Effector memory CD8-positive, alpha-beta T cell (primary cell): ENCODE measurements at places on chromosomes 2 and 18.

DNA sequence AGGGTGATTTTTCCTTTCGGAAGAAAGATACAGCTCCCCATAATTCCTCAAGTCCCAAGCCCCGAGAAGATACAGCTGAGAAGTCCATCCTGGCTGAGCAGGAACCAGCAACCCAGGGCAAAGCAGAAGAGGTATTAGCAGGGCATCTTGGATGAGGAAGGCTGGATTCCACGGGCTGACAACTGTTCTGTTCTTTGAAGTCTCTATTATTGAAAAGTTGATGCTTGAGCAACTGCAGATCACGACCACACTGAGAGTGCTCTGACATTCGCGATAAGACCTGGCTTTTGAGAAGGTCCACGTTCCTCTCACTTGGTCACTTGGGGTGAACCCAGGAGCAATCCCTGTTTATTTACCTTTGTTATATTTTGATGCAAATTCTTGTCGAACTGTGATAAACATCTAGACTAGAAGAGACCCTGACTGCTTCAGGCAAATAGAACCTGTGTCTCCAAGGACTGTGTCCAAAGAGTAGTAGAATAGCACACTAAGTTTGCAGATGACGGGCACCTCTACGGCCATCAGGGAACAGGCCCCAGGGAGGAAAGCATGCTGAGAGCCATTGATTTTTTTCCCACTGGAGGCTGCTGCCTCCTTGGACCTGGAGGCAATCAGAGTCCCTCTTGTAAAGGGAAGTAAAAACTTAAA, 133.1 kb downstream of the ARL4C start:
- no peak for DNase-seq

- DNase-seq = no peak
These were observed 560.2 kb upstream of the LRATD1 start for GRCh38 chr2:14072338-14072737.

DNA sequence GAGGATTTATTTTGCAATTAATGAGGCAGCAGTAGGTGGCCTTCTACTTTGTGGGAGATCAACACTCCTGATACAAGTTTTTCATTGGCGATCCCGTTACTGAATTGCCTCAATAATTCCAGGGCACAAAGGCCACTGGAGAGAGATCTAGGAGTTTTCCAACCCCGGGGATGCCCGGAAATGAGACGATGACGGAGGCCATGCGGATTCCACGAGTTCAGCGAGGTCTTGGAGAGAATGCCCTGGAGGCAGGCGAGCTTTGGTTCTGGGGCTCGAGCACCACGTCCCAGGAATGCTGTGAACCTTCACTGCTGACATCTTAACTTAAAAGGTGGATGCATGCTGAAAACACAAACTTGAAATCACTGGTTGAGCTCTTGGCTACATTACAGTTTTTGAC, 74.2 kb downstream of the LDLRAD4 start:
- no peak for DNase-seq

DNA sequence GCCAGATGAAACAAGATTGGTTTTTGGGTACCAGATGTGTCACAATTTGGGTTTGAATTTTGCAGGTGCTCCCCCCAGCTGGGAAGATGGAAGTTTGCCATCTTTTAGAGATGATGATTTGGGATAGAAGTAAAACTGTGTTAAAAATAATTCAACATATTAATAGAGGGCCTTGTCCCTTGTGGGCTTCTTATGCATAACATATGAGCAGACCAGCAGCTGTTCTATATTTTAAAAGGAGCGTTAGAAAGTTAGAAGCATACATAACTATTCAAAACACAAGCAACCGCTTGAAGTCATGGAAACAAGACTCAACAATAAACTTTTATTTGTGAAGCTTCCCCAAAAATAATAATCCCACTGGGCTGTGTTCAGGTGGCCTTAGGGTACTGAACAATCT, 62.8 kb downstream of the EFEMP1 start:
- no peak for DNase-seq

DNA sequence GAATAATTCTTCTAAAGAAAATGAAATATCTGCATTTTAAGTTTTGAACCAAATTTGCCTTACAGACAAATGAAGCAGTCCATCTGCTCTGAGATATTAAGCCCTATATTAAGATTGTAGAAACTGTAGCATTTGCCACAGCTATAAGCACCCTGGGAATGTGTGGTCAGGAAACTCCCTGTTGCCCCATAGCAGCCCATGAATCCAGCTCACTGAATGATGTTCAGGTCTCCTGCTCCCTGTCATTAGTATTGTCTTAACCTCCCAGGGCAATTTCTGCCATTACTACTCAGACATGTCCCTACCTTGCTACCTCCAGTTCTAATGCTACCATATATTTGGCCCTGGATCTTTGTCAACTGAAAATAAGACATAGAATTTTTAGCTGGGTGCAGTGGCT, 41.1 kb downstream of the CDK15 start:
- no peak for DNase-seq

GRCh38 chr2:73451263-73451972, 65.8 kb downstream of the ALMS1 start:
- no peak for DNase-seq

- DNase-seq = no peak
These were observed 256.0 kb downstream of the KIAA1328 start for GRCh38 chr18:37084912-37085311.

GRCh38 chr2:64808092-64808491, 154.4 kb upstream of the SERTAD2 start:
- DNase-seq = no peak

- DNase-seq = no peak
These were observed 24.6 kb downstream of the NRP2 start for GRCh38 chr2:205706769-205707381.

DNA sequence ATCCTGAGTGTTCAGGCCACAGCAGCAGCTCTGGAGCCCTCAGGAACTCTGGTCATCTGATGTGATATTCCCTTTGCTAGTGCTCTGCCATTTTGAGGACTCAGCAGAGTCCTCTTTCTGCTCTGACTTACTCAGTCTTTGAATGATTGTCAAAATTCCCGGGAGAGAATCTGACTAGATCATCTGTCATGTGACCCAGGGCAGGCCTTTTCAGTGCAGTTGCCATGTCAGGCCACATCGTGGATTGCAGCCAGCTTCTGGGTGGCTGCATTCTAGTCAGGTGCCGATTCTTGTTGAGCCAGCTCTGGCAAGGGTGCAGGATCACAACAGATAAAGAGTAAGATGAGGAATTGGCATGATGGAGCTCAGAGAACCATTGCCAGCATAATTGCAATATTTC, 795.6 kb downstream of the CPS1 start:
- DNase-seq = no peak

DNA sequence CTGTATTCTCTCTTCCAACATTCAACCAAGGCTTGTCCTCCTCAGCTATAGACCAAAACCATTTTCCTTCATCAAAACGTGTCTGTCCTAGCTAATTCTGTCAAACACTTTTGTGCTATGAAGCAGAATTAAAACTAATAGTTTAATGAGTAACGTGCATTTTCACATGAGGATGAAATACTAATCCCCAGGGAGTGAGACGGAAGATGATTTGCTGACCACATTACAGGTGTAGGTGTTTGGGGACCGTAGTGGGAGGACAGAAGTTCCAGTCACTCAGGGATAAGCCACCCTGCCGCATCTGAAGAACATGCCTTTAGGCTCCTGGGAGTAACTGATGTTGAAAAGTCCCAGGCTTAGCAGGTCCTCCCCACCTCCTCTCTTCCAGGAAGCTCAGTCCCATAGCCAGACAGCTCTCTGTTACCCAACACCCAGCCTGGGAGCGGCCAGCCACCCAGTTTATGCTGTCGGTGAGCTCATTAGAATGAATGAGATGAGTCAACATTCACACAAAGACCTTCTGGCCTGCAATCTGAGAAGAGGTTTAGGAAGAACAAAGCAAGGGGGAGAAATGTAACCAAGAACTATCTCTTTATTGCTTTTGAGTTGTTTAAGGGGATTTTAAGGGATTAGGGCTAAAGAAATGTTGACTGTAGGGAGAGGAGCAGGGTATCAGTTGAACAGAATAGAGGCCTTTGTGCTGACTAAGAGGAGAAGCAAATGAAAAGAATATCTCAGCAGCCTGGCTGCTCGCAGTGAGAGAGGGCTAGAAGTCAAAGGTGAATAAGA, 122.5 kb downstream of the FOXI3 start:
- no peak for DNase-seq

- DNase-seq = no peak
These were observed 5.7 kb downstream of the GFPT1 start for GRCh38 chr2:69381337-69381737.

GRCh38 chr2:38600242-38600891, 2.4 kb downstream of the HNRNPLL start:
- no peak for DNase-seq

DNA sequence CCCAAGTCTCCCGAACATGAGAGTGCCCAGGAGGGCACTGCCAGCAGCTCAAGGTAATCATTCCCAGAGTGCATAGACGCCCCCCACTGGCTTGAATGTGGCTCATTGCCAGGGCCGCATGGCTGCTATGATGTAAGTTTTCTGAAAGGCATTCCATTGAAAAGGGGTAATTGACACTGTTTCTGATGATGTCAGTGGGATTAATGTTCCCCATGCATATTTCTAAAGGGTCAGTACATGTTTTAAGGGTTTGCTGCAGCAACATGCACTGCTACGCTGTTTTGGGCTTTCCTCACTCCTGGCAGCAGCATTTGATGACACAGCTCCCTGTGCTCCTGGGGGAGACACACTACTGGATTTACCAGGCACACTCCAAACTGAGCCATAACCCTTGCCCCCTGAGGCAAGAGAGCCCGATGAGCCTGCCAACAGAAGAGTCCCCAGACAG, 36.7 kb downstream of the KIAA2012 start:
- no peak for DNase-seq

- no peak for DNase-seq
These were observed 11.2 kb upstream of the KLF11 start for GRCh38 chr2:10031886-10032745.

DNA sequence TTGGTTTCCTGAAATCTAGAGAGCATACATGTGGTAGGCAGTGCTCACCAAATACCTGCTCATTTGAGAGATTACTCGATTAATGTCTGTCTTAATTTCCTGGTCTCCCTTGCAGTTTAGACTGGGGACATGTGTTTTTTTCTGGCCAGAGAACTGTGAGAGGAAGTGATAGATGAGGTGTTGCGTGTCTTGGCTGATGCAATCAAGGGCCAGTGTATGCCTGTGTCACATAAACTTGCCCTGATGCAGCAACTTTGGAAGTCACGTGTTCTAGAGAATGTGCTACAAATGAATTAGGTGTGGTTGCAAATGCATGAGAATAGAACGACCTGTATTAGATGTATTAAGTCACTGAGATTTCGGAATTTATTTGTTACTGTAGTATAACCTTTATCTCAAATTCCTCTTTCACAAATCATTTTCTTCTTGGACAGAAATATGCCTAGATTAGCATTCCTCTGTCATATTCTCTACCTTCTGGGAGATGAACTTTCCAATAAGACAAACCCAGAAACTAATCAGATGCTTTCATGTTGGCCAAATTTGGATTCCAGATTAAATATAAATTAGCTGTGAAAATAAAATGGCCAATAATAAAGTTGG, 9.9 kb upstream of the IL1A start:
- DNase-seq = no peak

- DNase-seq = peak; percentile 38
These were observed 102.3 kb upstream of the SMAD7 start for GRCh38 chr18:49052891-49053644.

- DNase-seq = no peak
These were observed 102.6 kb downstream of the MTCL1 start for GRCh38 chr18:8808001-8808400.

- DNase-seq = no peak
These were observed 34.2 kb downstream of the INPP4A start for GRCh38 chr2:98478907-98479306.

DNA sequence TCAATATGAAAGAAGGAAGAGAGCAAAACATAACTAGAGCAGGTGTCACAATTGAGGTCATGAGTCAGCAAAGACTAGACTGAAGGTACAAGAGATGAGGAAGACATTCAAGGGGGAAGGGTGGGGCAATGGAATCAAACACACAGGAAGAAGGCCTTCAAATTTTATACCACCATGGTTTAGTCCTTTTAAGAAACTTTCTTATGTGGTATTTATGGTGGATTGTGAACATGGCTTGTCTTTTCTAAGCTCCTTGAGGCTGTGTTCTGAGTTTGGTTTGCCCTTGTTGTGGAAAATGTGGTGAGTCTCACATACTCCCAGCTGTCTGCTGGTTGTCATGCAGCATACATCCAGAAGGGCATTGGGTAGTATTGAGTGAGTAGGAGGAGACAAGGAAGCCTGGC, 62.1 kb downstream of the NABP1 start:
- peak; percentile 37 for DNase-seq

GRCh38 chr2:14123436-14124103, 508.9 kb upstream of the LRATD1 start:
- DNase-seq = no peak

DNA sequence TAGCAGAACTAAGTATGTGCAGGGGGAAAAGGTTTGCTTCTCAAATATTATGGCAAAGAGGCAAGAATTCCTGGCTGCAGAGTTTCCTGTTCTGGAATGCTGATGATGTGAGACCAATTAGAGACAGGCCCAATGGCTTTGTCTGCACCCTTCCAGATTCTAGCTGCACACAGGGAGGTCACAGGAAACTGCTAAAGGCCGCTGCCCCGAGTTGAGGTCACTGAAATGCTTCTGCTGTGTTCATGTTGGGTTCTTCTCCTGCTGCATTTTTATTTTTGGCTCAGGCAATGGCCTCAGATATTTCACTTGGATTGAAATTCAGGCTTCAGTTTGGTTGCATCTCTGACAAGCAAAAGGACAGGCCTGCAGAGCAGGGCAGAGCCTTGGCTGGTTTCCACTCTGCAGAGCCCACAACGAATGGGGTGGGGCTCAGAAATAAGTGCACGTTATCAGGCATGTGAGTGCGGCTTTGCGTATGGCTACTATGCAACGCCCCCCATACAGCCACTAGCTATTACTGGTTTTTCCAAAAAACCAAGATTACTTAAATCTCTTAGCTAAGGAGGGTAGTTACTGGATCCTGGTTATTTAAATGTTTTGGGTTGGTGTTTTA, 66.9 kb upstream of the FZD5 start:
- no peak for DNase-seq

- DNase-seq = no peak
These were observed 333.2 kb downstream of the SOX11 start for GRCh38 chr2:6025391-6025790.

DNA sequence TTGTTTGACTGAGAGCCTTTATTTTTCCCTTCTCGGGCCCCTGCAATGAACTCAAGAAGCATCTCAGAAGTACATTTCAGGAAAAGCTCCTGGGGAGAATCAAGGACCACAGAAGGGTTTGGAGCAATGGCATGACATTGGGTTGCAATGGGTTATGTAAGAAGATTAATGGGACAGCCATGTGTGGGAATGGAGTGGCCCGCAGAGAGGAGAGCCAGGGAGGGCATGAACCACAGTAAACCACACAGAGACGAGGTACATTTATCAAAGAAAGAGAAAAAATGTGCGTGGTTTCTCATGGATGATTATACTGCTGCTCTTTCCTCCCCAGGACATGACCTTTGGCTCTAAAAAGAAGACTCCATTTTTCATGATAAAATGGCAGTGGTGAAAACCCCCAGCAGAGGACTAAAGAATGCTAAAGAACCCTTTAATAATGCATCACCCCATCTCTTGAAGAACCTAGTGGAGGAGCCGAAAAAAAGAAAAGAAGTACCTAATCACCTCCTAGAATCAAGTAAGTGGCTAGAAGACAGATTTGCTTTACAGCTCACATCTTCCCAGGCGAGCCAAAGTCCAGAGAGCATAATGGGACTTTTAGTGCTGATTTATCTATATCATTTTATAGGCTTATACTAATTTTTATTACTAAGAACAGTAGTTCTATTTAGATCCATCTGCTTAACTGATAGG, 1.7 kb downstream of the CFAP221 start:
- DNase-seq = no peak
